ENCODE measurements at places on chromosomes 2 and 18.

DNA sequence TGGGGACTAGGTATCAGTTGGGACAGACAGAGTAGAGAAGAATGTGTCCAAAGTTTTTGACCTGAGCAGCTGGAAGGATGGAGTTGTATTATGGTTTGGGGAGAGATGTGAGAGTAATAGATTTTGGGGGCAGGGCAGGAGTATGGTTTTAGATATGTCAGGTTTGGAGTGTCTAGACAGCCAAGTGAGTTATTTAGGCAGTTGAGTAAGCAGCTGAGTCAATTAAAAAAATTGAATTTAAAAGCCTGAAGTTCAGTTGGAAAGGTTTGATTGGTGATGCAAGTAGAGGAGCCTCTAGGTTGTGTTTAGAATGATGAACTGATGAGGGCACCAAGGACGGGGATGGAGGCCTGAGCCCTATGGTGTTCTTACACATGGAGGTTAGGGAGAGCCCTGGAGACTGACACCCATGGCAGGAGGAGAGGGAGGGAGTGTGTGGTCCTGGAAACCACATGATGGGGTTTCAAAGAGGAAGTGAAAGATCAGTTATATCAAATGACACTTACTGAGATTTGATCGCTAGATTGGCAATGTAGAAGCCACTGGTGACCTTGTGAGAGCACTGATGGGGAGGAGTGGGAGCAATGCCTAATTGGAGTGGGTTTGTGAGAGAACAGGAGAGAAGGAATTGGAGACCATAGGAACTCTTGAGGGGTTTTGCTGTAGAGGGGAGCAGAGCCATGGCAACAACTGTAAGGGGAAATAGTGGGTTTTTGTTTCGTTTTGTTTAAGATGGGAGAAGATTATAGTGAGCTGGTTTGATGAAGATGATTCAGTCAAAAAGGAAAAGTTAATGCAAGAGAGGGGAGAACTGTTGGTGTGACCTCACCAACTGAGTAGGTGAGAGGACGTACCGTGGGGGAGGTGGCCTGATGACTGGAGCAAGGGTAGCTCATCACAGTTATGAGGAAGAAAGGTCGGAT, 10.3 kb downstream of the ITGA6 start:
- no peak for DNase-seq

DNA sequence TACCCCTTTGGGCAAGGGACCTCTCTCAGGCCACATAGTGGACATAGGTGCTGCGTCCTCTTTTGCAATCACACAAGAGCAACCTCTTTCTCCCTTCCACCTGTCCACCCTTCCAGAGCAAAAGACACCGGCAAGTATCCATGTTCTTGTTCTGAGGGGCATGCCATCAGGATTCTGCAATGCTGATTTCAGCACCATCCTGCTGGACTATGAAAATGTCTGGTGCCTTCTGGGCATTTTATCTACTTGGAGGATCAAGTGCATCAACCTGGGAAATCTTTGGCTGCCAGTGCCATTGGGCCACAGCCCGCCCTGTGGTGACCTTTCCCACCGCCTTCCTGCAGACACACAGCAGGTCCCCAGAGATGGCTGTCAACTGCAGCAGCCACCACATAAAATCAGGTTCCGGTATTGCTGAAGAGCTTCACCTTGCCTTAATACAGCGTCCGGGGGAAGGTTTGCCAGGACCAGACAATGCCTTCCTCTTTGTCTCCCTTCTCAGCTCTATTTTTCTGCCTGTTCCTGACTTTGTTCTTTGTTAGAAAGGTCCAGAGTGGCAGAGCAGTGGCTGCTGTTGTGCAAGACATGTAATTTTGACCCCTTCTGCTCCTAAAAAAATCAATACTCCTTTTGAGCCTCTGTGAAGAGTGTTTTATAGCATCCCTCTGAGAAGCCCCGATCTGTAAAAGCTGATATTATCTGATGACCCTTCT, 18.5 kb upstream of the BOD1L2 start:
- no peak for DNase-seq

- DNase-seq = no peak
Measured at GRCh38 chr2:190069936-190070696, 7.6 kb upstream of the MSTN start.

DNA sequence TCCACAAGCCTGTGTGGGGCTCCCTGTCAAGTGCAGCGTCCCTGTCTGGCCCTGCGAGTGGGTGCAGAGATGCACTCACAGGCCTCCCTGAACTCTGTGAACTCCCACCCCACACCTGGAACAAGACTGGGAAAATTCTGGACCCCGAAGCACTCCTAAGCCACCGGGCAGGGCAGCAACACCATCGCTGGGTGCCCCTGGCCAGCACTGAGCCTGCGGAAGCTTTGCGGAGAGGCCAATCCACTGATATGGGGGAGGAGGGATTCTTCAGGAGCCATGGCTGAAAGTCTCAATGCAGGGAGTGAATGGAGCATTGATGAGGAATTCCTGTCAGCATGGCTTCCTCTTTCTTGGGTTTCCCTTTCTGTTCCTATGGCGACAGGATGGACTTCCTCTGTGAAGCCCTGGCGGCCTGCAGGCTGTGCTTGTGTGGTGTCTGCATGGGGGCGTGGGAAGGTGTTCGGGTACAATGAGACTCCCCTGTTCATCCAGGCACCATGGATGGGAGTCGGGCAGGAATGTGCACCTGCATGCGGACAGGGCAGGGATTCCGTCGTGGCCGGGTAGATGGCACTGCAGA, 15.1 kb downstream of the TRIB2 start:
- DNase-seq = no peak

- DNase-seq = peak; percentile 19
Measured at GRCh38 chr2:161136696-161137324, 23.4 kb upstream of the TANK start.

- DNase-seq = no peak
Measured at GRCh38 chr2:98793897-98794830, 63.2 kb upstream of the MGAT4A start.

GRCh38 chr2:178397002-178397605, 53.9 kb downstream of the PRKRA start:
- no peak for DNase-seq

DNA sequence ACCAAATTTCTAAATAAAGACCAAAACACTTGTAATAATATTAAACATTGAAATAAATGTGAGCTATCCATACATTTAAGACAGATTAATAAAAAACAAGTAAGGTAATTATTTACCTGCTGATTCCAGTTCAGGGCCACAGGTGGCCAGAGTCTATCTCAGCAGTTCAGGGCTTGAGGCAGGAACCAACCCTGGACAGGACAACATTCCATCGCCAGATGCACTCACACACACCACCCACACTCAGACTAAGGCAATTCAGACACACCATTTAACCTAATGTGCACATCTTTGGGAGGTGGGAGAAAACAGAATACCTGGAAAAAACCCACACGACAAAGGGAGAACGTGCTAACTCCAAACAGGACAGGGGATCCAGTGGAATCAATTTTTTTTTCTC, 14.1 kb upstream of the WDSUB1 start:
- DNase-seq = no peak

DNA sequence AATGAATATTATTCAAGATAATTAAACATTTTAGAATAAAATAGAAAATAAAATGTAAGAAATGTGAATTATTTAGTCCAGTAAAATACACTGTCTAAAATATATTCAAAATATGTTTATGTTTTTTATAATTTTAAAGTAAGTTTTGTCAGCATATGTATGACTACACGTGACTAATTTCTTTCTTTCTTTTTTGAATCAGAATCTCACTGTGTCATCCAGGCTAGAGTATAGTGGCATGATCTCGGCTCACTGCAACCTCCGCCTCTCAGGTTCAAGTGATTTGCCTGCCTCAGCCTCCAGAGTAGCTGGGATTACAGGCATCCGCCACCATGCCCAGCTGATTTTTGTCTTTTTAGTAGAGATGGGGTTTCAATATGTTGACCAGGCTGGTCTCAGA, 19.1 kb upstream of the INO80D start:
- DNase-seq = no peak

DNA sequence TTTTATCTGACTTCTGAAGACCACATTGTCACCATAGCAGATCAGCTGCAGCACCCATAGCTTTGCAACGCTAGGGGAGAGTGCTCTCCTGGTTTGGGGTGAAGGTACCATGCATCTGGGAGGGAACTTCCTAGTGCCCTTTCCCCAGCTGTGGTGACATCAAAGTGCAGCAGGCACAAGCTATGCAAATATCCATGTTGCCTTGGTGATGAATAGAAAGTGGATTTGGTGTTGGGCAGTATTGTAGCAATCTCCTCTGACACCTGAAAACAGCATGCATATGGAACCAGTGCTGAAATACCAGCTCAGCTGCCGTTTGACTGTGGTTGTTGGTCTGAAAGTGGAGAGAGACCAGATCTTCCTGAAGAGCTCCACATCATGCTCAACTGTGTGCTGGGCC, 37.1 kb downstream of the BCL2L11 start:
- no peak for DNase-seq

DNA sequence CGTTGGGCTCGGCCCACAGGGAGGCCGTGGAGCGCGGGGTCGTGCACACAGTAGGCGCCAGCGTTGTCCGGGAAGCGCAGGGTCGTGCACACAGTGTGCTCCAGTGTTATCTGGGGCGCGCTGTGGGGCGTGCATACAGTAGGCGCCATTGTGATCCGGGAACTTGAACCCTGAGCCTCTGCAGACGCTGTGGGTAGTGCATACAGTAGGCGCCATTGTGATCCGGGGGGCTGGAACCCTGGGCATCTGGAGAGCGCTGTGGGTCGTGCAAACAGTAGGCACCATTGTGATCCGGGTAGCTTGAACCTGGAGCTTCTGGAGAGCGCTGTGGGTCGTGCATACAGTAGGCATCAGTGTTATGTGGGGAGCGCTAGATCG, 793 bp downstream of the ZNF236 start:
- no peak for DNase-seq

- no peak for DNase-seq
Measured at GRCh38 chr2:200065477-200065876, 110.1 kb downstream of the MAIP1 start.

DNA sequence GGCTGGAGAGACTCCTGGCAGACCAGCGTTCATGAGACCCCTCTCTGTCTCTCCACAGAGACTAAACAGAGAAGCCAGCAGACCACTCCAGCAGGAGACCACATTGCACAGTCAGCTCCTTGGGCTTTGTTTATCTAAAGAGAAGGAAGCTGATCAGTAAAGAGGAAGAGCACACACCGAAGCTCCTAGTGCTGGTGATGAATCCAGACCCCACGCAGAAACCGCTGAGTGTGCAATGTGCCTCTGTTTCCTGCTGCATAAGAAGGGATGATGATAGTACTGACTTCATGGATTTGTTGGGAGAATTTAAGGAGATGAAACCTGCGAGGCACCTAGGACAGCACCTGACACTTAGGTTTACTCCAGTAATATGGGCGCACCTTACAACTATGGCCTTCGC, 544.1 kb upstream of the ID2 start:
- DNase-seq = no peak

GRCh38 chr2:19861813-19862212, 40.0 kb downstream of the TTC32 start:
- no peak for DNase-seq

DNA sequence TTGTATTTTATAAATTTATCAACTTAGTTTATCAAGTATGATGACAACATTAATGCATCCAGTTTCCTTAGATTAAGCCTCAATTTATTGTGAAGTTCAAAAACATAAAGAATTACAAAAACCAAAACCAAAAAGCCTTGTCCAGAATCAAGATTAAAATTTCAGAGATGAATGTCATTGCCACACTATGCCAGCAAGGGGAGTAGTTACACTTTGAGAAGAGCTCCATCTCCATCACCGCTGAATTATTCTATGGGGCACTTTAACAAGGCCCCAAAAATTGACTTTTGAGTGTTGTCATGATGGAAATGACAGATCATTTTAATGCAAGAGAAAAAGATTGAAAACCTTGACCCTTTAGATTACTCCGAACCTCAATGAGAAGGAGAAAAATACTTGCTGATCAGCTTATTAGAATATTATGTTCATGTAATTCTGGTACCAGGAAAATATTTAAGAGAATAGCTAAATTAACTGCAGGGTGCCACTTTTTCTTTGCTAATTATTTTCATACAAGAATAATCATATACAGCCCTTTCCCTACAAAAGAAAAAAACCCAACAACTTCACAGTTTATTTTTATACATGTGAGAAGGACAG, 152.5 kb upstream of the AQP4 start:
- DNase-seq = no peak

- DNase-seq = no peak
Measured at GRCh38 chr2:79041032-79041448, 15.5 kb downstream of the REG3G start.

- DNase-seq = no peak
Measured at GRCh38 chr2:152078662-152079061, 20.2 kb downstream of the CACNB4 start.

- DNase-seq = no peak
Measured at GRCh38 chr18:10240973-10241372, 213.5 kb upstream of the APCDD1 start.

GRCh38 chr2:199757233-199757870, 93.6 kb downstream of the FTCDNL1 start:
- DNase-seq = no peak

- DNase-seq = no peak
Measured at GRCh38 chr2:239006622-239007285, 158.9 kb downstream of the TWIST2 start.

DNA sequence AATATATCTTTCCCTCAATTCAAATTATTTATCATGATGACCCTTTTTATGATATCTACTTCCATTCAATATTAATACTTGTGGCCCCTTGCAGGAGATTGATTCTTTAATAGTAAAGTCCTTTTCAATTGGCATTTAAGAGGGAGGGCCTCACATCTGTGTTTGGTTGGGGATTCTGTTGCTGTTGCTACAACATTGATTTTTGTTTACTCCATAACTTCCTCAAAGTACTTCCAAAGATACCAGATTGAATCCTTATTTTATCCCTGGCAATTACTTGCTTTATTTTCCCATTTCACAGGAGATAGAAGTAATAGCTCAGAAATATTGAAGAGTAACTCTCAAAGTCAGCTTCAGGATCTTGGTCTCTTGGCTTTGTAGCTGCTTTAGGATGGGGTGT, 32.8 kb downstream of the MEIS1 start:
- DNase-seq = no peak

DNA sequence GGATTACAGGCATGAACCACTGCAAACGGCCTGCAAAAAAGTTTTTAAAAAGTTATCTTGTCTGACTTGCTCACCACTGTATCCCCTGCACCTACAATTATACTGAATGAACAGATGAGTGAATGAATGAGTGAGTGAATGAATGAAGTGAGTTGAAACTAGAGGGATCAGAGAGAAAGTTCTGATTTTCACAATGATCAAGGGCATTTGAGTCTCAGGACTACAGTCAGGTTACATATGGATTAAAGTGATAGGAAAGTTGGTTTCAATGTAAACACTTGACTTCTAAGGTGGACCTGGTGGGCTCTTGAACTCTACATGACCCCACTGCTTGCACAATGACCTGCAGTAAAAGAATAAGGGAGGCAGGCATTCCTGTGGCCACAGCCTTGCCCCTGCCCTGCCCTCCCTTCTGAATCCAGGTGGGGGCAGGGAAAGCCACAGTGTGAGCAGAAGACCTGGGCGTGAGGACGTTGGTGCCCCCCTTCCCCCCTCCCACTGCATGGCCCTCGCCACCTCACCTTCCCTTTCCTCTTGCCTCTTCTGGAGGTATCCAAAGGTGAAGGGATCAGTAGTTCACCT, 10.7 kb downstream of the C2orf80 start:
- DNase-seq = no peak

Measured in T-cell (primary cell).